ENCODE measurements at places on chromosomes 16 and 17. TPM values are rescaled to one million over a fixed set of nuclear protein-coding genes. Genes with fewer than 3 reads are reported as not detected.

DNA sequence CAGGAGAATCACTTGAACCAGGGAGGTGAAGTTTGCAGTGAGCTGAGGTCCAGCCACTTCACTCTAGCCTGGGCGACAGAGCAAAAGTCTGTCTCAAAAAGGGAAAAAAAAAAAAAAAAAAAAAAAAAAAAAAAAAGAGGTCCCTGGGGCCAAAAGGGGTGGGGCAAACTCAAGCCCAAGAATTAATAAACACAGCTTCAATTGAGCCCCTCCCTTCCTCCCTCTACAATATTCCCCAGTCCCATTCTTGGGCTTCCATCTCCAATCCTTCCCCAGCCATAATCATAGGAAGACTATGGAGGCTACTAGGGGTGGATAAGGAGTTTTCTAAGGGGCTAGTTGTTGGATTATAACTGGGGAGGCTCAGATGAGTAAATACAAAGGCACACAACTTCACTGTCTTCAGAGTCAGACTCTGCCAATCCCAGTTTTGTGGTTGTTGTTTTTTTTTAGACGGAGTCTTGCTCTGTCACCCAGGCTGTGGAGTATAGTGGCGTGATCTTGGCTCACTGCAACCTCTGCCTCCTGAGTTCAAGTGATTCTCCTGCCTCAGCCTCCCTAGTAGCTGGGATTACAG is 9.5 kb downstream of the CAVIN1 start:
- H3K4me3 ChIP-seq = no peak overlapping the region
- no peaks in the 10 kb centered on the region for H3K36me3 ChIP-seq
- no peak for DNase-seq
- H3K27me3 ChIP-seq = peaks cover 5% of the 10 kb centered on the region
- H3K4me1 ChIP-seq = peaks cover 12% of the 10 kb centered on the region

- no peak overlapping the region for H3K27ac ChIP-seq
- H3K4me1 ChIP-seq = no peaks in the 10 kb centered on the region
- DNase-seq = no peak
- H3K36me3 ChIP-seq = no peaks in the 10 kb centered on the region
These were observed 12.8 kb downstream of the CRYM start for GRCh38 chr16:21265104-21265837.

SMYD4 gene
- total RNA-seq = 40.3 TPM

CMTM2 gene
- 0.82 TPM for total RNA-seq

NPB gene
- 0.55 TPM for total RNA-seq

ABCC12 gene
- total RNA-seq = not detected

SLC6A4 gene
- total RNA-seq = not detected

- peak; percentile 19 for DNase-seq
- peaks cover 24% of the 10 kb centered on the region for H3K36me3 ChIP-seq
- peaks cover 8% of the 10 kb centered on the region for H3K4me1 ChIP-seq
- no peaks in the 10 kb centered on the region for H3K27me3 ChIP-seq
- peak overlapping the region; percentile 43 for H3K27ac ChIP-seq
These were observed 22.9 kb downstream of the CLUH start for GRCh38 chr17:2688351-2689342.

DNA sequence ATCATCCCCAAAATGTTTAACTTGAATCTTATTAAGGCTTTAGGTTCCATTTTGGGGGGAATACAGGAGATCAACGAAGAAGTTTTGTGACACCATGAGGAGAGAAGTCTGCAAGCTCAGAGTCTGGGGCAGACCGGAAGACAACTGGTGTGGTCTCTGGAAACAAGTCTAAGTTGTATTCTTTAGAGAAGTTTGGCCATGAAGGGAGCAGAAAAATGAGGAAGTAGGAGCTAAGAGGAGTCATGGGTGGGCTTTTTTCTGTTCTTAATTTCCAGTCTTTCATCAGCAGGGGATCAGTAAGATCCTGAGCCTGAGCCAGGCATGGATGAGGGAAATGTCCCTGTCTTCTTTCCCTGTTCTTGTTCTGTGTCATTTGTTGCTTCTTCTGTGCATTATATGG is 35.8 kb upstream of the NF1 start:
- DNase-seq = no peak
- H3K4me1 ChIP-seq = no peaks in the 10 kb centered on the region
- no peaks in the 10 kb centered on the region for H3K36me3 ChIP-seq
- H3K27me3 ChIP-seq = no peaks in the 10 kb centered on the region

SLC5A10 gene
- not detected for total RNA-seq

COX6A2 gene
- not detected for total RNA-seq

CLDN6 gene
- total RNA-seq = not detected

GRCh38 chr16:21097151-21097550 is 53.5 kb downstream of the DNAH3 start:
- no peak overlapping the region for H3K4me3 ChIP-seq
- H3K36me3 ChIP-seq = no peaks in the 10 kb centered on the region
- H3K27ac ChIP-seq = no peak overlapping the region
- H3K4me1 ChIP-seq = no peaks in the 10 kb centered on the region
- DNase-seq = no peak

Measured in activated CD8-positive, alpha-beta T cell treated with anti-CD3 and anti-CD28 coated beads, Interleukin-2, amount 10 ng/mL, durations not matched to agents 7 days and 5 days (primary cell).